ENCODE measurements at places on chromosomes 2 and 18. TPM values are rescaled to one million over a fixed set of nuclear protein-coding genes. Genes with fewer than 3 reads are reported as not detected.
A peak's percentile ranks its signal among the peaks of the same experiment; 100 is the strongest.

- peak; percentile 65 for DNase-seq
These were observed 133.4 kb downstream of the ZNF407 start for GRCh38 chr18:74731097-74731496.

DNA sequence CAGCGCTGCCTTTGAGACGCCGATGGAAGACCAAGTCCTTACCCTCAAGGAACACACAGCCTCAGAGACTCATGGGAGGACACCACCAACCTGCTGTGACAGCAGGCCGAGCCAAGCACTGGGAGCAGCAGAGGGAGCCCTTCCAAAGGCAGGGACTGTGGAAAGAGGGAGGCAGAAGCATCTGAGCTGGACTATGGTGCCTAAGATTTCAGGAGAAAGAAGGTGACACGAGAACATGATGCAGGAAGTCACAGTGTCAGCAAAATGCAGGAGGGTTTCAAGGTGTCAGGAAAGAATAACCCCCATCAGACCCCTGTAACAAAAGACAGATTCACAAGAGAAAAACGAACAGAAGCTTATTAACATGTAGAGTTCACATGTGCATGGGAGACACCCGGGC lies 24.2 kb upstream of the COX7A2L start:
- DNase-seq: peak; percentile 25

DNA sequence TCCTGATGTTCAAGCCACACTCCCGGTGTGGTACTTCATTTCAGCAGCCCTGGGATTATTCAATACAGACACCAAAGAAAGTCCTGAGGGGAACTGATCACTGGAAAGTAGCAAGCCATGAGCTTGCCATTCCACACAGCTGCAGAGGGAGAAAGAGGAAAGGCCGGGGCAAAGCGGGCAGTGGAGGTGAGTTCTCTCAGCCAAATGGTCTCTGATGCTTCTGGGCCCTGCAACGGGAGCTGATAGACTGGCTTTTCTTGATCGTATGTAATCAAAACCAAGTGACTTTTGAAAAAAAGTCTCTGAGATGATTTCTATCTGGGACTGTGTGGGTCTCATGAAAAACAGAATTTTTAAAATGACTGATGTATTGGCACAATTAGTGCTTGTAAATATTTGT lies 152.9 kb downstream of the ALPK2 start:
- no peak for DNase-seq

EML6 gene
- total RNA-seq: 1.8 TPM

DNA sequence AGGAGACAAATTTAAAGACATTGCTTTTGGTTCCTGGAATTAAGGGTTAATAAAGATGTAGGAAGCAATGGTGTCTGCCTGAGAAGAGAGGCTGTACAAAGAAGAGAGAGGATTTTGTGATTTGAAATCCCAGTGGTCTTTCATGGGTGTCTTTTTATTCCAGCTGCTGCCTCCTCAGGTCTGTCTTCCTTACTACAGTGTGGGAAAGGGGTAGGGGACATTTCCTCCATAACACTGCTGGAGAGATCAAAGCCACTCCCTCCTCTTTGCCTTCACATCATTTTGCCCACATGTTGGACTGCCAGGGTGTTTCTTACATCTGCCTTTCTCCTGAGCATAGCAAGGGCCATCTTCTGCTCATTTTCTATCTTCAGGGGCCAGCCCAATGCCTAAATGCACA lies 348.5 kb downstream of the EN1 start:
- no peak for DNase-seq

DNA sequence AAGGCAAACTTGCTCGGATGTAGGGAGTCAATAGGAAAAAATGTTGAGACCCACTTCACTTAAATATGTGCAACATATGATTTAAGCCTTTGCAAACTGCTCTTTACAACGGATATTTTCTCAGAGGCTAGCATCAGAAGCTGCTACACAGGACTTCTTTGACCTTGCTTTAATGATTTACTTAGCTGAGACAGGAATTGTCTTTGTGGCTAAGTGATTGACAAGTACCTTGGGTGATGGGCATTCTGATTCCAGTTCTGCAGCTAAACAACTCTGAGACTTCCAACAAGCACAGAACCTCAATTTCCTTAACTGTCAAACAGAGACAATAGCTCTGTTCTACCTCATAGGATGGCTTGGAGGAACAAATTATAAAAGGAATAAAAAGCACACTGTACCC lies 150.2 kb downstream of the NCKAP5 start:
- DNase-seq: no peak

STON1 gene
- 0.07 TPM for total RNA-seq

DNA sequence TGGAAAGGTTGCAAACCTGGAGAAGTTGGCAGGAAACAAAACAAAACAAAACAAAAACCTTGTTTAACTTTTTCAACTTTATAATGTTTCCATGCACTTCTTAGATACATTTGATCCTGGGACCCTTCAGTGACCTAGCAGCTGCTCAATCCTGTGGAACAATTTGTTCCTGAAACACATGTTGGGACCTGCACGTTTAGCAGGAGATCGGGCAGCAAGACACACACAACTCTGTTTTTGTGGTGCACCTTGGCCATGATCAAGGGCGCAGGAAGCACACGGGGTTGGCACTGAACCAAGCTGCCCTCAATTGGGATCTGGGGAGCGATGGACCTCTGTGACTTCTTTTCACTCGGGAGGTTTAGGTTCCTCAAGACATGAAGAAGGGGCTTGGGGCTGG lies 268.7 kb downstream of the LOXHD1 start:
- no peak for DNase-seq

DNA sequence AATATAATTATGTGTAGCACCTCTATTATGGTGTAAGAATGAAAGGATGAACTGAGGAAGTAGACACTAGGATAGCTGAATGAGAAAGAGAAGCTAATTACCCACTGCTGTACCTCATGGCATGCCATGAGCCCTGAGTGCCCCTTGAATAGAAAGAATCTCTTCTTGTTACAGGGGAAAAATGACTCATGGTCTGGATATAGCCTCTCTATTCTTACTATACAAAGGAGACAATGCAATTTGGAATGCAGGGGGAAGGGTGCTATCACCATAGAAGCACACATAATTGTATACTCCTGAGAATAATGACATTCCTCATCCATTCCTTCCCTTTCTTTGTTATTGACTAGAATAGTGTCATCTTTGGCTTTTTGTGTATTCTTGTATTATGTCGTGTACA lies 385.2 kb downstream of the CDH7 start:
- peak; percentile 82 for DNase-seq

IL1R2 gene
- 0.57 TPM for total RNA-seq

- DNase-seq: peak; percentile 49
These were observed 864 bp downstream of the LBH start for GRCh38 chr2:30231996-30232800.

DNA sequence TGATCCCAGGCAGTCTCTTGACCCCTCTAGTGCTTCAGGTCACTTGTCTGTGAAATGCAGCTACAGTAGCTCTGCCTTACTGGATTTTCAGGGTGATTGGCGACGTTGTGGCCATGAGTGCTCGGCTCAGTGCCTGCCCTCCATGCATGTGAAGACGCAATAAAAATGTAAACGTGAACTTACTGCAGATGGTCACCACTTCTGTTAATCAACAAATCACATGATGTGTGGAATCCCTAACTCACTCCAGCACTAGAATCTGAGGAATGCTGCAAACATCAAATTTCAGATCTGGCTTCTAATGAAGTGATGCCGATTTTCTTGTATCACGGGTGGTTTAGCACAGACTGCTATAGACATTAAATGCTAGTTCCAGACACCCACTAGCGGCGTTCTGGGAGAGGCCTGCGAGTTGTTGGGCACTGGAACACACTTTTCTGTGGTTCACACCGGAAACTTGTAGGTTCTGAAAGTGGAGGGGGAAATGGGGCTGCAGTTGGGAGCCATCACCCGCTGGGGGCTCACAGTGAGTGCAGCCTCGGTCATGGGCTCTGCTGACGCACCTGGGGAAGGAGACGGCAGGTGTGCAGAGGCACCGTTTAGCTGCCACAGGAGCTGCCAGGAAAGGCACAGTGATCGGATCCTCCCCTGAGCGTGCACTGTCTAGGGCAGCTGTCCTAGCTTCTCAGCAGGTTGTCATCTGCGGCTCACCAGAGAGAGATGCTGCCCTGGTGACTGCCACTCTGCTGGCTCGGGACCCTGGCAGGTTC lies 6.5 kb downstream of the CNDP1 start:
- DNase-seq: no peak

MEP1B gene
- not detected for total RNA-seq

CIB4 gene
- total RNA-seq: not detected

DNA sequence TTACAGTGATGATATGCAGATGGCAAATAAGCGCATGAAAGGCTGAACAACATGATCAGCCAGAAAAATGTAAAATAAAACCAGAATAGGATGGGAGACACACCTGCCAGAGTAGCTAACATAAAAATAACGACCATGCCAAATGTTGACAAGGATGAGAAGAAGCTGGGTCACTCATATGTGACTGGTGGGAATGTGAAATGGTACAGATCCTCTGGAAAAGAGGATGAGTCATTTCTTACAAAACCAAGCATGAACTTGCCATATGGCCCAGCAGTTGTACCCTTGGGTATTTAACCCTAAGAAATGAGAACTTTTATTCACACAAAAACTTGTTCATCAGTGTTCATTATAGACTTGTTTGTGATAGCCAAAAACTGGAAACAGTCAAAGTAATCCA lies 143.8 kb downstream of the SH3BP4 start:
- DNase-seq: no peak

RNF138 gene
- total RNA-seq: 66.3 TPM

DNA sequence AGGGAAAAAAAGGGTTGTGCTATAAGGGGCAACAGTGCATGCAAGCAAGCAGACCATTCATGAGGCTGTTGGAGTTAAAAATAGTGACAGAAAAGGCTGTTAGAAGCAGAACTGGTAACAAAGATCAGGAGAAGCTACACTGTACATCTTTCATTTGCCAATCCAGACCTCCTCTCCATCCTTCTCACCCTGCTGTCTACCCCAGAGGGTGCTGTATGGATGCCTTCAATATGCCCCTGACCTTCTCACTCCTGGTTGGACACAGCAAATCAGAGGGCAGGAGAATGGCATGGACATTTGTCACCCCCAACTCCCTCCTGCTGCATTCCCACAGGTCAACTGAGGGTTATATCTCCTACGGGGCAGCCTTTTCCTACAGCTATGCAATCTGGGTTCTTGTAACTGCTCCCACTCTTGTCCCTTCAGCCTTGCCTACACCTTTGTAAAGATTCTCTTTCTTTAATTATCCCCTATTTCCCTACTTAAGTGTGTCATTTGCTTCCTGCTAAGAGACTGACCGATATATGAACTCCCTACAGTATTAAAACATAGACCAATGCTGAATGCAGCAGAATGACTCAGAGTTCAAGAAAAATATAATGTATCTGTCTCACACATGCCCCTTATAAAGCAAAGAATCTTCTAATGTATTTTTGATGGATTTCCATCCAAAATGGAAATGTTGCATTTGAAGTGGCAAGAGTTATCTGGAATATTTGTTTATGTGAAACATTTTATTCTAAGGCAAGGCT lies 169.2 kb upstream of the NCKAP5 start:
- DNase-seq: peak; percentile 16

ZNF519 gene
- 2.9 TPM for total RNA-seq

DNA sequence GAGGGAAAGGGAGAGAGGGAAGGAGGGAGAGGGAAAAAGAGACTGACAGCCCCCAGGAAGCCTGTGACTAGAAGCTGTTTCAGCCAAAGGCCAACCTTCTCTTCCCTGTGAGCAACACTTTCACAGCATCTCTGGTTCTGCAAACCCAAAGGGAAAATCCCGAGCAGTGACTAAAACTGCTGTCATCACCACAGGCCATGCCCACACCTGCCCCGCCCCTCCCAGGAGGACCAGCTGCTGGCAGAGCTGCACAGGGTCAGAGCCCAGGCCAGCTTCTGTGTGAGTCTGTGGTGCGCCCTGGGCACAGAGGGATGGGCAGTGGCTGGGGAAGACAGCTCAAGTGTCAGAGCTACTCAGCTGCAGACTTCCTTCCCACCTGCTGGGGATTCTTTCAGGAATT lies 64.9 kb upstream of the OTOS start:
- DNase-seq: peak; percentile 79

VIL1 gene
- total RNA-seq: not detected

DNA sequence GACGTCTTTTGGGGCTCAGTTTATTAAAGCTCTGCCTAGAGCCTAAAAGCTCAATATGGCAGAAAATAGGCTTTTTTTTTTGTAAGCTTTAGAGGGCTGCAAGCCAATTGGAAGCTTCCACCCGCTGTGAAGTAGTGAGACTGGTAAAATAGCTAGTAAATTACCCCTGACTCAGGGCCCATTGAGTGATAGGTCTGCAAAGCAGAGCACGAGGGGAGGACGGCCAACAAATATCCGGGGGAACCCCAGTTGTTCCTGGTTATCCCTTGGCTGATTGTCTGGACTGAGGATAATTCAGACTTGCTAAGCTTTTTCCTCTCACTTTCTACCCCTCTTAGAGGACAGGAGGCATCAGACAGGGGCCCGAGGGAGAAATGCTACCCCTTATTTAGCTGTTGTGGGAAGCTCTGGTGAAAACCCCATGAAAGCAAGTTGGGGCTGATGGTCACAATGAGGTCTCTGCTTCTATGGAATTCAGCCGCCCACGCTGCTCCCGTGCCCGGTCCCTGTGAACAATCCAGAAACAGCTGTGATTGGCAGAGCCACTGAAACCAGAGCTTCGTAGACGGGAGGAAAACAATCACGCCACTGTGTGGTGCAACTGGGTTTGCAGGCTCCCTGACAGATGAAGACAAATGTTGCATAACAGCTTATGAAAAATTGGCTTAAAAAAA lies 141.9 kb upstream of the LGALSL start:
- peak; percentile 68 for DNase-seq

GRCh38 chr2:163462993-163463392 lies 272.8 kb downstream of the FIGN start:
- DNase-seq: no peak

GRCh38 chr2:107320881-107321280 lies 434.9 kb upstream of the ST6GAL2 start:
- no peak for DNase-seq

All from HT1080 (cell line).